ENCODE measurements at places on chromosomes 3 and 15.

DNA sequence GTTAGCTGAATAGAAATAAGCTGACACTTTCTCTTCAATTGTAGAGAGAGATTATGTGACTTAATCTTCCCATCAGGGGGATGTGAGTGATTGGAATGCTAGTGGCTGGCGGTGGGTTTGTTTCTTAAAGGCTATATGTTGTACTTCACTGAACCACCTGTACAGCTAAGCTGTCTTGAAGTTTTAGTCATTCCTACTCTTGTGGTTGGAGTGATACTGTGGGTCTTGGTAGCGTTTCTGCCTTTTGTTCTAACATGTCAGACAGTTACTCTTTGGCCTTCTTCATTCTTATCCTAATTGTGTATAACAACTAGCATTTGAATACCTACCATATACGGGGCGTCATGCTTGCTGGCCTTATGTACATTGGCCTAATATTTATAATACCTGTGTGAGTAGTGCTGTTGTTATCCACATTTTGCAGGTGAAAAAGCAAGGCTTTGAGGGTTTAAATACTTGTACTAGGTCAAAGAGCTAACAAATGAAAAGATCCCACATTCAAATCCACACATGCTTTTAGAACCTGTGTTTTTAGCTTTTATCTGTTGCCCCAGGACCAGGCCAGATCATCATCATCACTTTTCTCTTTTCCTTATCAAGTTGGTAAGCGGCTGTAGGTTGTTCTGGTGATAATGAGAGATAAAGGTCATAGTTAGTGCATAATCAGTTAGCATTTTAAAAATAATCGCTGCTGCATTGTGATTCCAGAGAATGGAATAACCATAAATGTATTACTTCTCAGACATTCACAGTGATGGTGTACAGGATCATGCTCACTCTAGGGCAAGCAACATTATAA, 50.2 kb downstream of the AKAP13 start:
- DNase-seq = no peak

GRCh38 chr3:119600732-119601131, 3.0 kb downstream of the PLA1A start:
- DNase-seq = no peak

DNA sequence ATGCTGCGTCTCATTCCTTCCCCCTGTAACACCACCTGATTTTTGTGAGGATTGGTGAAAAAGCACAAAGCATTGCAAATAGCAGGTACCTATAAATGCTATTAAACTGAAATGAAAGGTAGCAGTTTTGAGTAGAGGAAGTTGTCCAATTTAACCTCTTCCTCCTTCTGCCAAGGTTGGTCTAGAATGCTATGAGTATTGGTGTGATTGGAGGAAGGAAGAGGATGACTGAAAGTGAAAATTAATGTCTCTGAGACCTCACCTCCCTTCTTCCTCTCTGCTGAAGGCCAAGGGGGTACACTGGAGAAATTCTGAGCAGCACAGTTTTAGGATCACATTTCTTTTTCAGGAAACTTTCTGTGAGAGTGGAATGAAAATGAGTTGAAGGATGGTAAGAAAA, 94.4 kb downstream of the DTWD1 start:
- DNase-seq = peak; percentile 6

- DNase-seq = no peak
Observed at GRCh38 chr3:98967758-98968157, 66.3 kb upstream of the DCBLD2 start.

DNA sequence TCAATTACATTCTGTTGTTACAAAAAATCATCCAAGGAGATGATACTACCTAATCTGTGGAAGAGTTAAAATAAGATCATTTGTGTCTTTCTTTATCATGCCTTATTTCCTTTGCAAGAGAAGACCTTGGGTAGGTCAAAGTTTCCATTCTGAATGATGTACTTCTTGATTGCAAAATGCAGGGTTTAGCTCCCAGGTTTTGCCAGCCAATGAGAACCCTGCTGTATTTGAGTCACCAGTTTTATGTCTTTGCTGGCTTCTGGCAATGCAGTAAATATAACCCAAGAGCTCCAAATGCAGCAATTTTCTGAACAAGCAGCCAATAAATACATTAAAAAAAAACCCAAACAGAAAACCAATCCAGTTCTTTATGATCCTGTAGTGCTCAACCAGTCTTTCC, 204.9 kb downstream of the CADPS start:
- DNase-seq = no peak

- DNase-seq = no peak
Observed at GRCh38 chr3:1068985-1069384, 23.8 kb upstream of the CNTN6 start.

- DNase-seq = no peak
Observed at GRCh38 chr15:63597038-63597790, at the start of gene FBXL22. FBXL22 (plus strand) TSS chr15:63597387; CDS start chr15:63597393, 6 bp downstream.

GRCh38 chr15:47194718-47195117, 522.6 kb upstream of the SEMA6D start:
- no peak for DNase-seq

DNA sequence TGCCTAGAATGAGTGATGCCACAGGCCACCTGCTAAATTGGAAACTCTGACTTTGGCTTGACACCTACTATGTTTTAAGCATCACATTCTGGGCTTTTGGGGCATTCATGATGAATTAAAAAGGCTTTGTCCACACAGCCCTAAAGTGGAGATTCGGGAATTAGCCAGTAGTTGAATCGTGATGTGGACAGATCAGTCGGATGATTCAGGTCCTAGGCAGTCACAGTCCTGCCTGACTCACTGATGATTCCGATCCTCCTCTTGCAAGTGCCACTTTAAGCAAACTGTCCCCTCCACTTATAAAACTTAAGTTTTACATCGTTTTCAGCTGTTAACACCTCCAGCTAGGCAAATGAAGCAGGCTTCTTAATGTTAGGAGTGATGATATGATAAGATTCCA, 75.3 kb downstream of the SYNPR start:
- no peak for DNase-seq

- DNase-seq = no peak
Observed at GRCh38 chr15:28903555-28903954, 17.8 kb downstream of the APBA2 start.

DNA sequence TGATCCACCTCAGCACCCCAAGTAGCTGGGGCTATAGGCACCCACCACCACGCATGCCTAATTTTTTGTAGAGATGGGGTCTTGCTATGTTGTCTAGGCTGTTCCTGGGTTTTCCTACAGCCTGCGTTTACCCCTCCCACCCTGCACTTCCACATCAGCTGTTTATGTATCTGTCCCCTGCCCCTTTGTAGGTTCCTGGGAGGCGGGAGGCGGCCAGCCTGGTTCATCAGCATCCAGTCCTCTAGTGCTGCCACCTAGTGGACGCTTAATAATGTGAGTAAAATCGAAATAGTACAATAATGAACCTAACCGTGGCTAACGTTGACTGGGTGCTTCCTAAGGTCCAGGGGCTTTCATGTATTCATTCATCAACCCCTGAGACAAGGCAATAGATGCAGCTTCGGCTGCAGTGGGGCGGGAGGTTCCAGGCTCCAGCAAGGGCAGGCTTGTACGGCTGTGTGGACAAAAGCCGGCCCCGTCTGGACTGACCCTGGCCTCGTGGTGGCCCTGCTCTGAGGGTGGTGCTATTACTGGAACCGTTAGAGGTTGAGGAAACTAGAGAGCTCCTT, 1.2 kb upstream of the LCTL start:
- peak; percentile 35 for DNase-seq

- DNase-seq = no peak
Observed at GRCh38 chr15:96070636-96071035, 259.9 kb upstream of the NR2F2 start.

GRCh38 chr15:66253418-66254088, at the start of gene MEGF11:
MEGF11 (minus strand) TSS chr15:66253750; CDS start chr15:66128403, 125,347 bp downstream.
- no peak for DNase-seq

DNA sequence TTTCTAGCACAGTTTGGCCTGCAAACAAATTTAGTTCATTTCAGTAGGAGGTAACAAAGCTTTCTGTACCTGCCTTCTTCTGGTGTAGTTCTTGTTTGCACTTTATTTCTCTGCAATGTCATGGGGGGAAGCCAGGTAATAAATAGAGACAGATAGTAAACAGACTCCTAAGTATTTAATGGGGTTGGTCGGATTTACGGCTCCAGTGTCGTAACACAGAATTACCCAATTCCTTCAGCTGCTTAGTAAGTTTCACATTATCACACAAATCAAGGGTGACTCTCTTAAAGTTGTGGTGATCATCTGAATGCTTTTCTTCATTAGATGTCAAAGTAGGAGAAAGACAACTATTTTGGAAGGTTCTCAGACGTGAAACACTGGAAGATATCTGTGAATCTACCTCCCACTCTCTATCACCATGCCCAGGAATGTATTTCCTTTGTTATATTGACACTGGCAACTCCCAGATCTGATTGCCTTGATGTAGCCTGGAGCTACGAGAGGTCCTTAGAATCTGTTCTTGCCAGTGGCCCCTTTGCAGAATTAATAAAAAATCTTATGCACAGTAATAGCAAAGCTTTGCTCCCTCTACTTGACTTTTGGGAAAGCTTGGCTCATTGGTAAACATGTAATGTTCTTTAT, 25.0 kb upstream of the TMC3 start:
- peak; percentile 15 for DNase-seq

GRCh38 chr15:77824361-77825251, 191.9 kb upstream of the LINGO1 start:
- DNase-seq = no peak

- no peak for DNase-seq
Observed at GRCh38 chr15:29859973-29860715, 37.9 kb upstream of the TJP1 start.

DNA sequence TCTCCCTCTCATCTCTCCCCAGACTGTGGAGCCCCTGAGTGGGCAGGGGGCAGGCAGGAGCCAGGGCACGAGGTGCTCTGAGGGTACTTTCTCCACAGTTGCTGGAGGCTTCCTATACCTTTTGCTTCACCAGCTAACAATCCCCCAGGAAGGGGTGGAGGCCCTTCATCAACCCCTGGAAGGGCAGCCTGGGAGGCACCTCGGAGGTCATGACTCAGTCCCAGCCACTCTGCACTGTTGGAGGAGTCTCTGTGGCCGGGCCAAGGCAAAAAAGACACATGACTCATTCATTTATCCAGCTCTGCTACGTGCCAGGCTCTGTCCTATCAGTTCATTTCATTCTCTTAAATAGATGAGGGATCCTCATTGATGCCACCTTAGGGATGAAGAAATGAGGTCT, 15.6 kb upstream of the KY start:
- DNase-seq = no peak

DNA sequence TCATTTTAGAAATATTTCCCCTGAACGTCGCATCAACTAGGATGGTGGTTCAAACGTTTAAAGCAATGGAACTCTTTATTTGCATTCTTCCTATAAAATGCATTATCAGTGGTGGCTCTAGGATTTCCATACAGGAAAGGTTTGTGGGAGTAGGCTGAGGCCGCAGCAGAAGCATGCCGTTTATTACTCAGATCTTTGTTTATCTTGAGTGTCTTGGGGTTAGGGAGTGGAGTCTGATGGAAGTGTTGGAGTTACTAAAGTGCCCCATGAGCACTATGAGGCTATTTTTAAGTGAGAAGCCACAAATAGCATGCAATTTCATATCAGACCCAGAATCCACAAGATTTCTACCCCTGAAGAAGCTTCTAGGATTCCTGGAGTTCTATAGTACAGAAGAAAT, 26.2 kb downstream of the ATOSA start:
- no peak for DNase-seq

- DNase-seq = no peak
Observed at GRCh38 chr3:58551636-58552180, 14.7 kb upstream of the ACOX2 start.

DNA sequence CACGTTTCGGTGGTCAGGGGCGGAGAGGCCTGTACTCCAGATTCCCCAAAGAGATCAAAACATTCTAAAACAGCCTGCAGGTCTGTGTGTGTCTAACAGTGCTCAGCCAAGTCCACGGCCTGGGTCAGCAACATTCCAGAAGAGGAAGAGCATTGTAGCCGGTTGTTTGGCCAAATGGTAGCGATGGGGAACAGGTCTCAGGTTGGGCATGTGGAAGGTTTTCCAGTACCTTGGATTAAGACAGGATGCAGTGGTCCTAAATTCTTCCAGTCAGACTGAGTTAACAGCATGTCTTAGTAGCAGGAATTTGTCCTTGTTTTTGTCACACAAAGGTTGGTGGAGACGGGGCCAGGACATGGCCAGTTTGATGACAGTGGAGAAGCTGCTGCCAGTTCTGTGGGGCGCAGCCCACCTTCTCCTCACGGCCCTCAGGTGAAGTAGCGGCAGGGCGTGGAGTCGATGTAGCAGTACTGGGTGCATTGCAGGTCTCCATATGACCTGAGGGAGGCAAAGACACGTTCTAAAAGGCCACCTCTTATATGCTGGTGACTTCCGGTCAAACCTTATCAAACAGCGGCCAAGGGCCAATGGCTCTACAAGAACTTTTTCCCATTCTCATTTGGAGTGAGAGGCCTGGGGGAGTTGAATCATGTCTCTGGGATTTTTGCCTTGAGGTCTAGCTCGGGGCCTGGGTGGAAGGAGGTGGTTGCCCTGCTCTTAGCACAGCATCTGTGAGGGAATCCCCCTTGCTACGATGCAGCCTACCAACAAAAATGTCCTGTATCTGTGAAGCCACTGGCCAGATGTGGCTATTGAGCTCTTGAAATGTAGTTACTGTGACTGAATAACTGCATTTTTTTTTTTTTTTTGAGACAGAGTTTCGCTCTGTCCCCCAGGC, 24.1 kb downstream of the EAF1 start:
- no peak for DNase-seq

DNA sequence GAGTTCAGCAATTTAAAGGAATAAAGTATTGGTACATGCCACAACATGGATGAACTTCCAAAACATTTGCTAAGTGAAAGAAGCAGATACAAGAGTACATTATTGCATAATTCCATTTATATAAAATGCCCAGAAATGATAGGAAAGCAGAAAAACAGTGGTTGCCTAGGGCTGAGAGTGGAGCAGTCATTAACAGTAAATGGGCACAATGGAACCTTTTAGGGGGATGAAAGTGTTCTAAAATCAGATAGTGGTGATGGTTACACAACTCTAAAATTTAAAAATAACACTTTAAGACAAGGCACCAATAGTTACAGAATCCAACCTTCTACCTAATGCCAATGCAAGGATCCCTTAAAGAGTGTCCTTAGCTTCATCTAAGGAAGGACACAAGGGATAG, 34.6 kb downstream of the MSL2 start:
- DNase-seq = no peak

DNA sequence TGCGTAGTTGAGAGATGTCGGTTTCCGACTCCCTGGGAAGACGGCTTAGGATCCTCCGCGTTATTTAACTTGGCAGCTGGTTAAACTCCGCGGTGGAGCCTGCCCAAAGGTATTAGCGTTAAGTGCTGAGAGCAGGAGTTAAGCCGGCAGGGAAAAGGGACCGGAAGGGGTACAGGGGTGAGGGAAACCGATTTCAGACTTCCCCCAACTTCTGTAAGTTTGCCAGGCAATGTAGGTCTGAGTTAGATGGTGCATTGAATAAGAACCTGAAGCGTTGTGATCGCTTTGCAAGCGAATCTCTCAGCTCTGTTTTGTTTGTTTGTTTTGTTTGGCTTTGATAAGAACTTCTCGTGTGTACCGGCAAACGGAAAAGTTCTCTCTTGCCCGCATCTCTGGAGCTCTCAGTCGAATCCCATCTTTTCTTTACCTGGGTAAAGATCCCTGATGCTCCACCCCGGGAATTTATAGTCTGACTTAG, 6.0 kb upstream of the FEZF2 start:
- no peak for DNase-seq

- DNase-seq = no peak
Observed at GRCh38 chr3:53551324-53551723, 56.9 kb downstream of the CACNA1D start.

GRCh38 chr3:62159709-62160092, 213.6 kb downstream of the FEZF2 start:
- DNase-seq = no peak
